ENCODE measurements at places on chromosomes 5 and 9.

- no peak for DNase-seq
These were observed 847.7 kb downstream of the MAT2B start for GRCh38 chr5:164353155-164353554.

DNA sequence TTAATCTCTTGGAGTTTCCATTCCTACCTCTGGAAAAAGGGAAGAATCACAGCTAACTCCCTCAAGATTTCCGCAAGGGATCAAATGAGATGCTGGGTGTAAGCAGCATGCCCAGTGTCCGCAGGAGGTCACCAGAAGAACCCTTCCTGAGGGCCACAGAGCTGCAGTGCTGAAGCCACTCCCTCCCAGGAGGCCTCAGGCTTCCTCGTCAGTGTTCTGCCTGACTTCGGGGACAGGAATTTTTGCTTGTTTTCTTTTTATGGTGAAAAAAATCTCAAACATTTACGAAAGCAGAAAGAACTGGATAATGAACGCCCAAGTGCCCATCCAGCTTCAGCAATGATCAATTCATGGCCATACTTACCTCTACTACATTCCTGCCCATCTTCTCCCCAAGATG, 183.0 kb downstream of the CDK5RAP2 start:
- DNase-seq: no peak

GRCh38 chr9:71472400-71472799, 295.9 kb downstream of the CEMIP2 start:
- no peak for DNase-seq

DNA sequence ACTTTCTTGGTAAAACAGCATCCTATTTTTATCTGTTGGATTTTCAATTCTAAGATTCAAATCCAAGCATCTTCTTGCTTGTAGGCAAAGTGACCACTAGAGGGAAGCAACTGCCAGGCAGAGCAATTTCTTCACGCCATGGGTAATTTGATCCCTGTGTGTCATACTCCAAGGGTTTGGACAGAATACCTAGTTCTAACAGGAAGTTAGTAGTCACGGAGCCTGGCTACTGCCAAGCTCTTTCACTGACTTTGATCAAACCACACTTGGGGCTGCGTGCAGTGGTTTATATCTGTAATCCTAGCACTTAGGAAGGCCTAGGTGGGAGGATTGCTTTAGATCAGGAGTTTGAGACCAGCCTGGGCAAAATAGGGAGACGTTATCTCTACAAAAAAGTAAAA, 473.6 kb upstream of the TNC start:
- DNase-seq: peak; percentile 94

DNA sequence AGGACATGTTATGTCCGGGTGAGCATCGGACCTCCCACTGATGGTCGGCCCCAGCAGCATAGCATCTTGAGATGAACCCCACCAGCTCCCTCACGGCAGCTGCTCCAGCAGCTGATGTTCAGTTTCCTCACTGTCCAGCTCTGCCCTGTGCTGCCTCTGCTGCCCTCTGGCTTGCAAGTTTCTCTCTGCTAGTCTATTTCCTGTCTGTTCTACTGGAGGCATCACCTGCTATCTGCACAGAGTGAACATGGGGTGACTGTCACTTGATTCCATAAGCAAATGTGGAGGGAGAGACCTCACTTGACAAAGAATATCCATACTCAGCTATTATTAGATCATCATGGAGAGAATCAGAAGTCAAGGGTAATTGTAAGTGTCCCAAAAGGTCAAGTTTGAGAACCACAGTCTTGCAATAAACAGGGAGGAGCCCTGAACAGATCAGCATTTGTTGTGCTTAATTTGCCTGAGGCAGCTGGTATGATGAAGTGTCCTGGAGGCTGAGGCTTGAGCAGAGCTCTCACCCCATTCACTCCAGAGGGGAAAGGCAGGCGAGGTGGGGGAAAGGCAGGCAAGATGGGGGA, 702.8 kb downstream of the SEMA5A start:
- DNase-seq: no peak

Data from foreskin keratinocyte (primary cell).